ENCODE measurements at places on chromosomes 3 and 15. TPM values are rescaled to one million over a fixed set of nuclear protein-coding genes. Genes with fewer than 3 reads are reported as not detected.

GRCh38 chr15:50390554-50391264 is 33.5 kb upstream of the USP8 start:
- DNase-seq: no peak

DNA sequence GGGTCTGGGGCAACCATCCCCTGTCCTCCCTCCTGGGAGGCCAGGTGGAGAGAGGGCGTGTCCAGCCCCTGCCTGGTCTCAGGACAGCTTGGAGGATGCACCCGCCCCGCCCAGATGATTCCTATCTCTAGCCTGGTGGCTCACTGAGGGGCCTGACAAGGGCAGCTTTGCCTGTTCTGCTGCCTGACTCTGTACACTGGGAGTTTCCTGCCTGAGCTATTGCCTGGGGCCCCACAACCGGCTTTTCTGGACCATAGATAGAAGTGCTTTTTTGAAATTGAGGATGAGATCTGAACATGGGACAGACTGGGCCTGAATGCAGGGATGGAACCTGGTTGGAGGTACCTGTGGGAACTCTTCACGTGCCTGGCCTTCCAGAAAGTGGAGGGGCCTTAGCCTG is 751 bp upstream of the PLA2G4E start:
- no peak for DNase-seq

GRCh38 chr3:12954891-12955650 is 113.7 kb upstream of the RPL32 start:
- no peak for DNase-seq

GRCh38 chr15:36645106-36645505 is 65.7 kb downstream of the CDIN1 start:
- DNase-seq: no peak

DNA sequence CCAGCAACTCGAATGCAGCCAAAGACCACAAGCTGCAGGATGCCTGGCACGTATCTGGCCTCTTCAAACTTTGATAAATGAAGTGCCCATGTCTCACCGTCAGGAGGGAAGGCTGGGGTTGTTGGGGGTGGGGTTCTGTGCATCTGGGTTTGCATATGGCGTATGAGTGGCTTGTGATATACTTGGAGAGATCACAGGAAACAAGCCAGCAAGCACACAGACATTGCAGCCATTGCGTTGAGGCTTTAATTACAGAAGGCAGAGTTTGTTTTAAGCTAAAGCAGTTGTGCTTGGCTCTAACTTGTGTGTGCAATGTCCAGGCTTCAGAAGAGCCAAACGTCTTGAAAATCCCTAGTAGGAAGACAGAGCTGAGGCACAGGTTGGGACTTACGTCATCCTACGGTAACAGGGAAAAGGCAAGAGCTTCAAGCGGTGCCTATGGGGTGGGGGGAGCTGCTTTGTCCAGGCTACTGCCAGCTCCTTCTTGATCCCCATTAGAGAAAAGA is 109.2 kb downstream of the ASB7 start:
- no peak for DNase-seq

- no peak for DNase-seq
Observed at GRCh38 chr15:80292079-80292478, 40.1 kb upstream of the CTXND1 start.

DNA sequence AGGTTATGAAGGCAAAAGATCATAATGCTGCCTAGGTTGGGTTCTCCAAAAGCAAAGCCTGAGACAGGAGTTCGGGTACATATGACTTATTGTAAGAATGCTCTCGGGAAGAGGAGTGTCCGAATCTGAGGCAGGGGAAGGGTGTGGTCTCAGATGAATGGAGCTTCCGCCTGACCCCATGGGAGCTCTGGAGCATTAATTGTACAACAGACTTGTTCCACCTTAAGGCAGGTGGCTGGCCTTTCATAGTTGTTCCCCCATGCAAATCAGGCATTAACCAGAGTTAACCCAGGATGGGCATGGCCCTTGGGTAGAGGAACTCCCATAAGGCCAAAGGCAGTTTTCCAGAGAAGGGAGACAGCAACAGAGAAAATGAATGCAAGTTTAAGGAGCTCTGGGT is 170.6 kb downstream of the MYRIP start:
- no peak for DNase-seq

DNA sequence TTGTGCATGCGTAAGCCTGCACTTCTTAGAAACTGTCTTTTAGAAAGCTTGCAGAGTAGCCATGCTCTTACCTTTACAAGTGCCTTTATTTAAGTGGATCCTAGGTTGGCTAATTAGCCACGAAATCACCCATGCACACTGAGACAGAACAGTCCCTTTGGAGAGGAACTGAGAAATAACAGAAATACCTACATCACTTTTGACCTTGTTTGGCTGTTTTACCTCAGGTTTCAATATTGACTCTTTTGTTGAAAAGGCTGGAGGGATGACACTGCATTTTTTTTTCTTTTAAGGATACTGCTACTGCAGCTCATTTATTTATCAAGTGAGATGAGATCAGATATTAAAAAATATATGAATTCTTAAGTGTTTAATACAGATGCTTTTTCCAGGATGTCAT is 155.6 kb upstream of the GOLIM4 start:
- DNase-seq: no peak

DNA sequence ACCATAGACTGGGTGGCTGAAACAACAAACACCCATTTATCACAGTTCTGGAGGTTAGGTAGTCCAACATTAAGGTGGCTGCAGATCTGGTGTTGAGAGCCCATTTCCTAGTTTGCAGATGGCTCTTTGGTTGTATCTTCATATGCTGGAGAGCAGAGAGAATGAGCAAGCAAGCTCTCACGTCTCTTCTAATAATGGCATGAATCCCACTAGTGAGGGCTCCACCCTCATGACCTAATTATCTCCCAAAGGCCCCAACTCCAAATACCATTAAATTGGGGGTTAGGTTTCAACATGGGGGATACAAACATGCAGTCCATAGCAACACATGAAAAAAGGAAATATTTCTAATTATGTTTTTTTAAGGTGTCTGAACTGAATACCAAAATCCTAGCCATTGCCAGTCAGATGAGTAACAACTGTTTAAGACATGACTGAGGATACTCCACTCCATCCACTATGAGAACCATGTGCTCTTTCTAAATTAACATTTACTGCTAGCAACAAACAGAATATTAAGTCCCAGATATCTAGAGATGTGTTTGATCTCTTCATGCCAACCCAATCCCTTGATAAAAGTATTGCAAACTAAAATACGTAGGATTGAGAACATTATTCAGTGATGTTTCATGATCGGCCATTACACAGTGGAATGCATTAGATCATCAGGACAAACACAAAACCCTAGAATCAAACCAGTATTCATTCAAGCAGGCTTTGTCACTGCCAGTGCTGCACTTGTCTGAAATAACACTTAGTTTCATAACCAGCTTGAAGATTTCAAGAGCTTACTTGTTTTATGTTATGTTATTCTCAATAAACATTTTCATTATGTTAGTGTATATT is 340.3 kb downstream of the SLC9A9 start:
- no peak for DNase-seq

DNA sequence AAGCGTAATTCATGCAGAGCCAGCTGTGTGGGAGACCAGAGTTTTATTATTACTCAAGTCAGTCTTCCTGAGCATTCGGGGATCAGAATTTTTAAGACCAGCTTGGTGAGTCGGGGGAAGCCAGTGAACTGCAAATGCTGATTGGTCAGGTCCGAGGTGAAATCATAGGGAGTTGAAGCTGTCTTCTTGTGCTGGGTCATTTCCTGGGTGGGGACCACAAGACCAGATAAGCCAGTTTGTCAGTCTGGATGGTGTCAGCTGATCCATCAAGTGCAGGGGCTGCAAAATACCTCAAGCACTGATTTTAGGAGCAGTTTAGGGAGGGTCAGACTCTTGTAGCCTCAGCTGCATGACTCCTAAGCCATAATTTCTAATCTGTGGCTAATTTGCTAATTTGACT is 228.1 kb upstream of the ATP10A start:
- DNase-seq: no peak

DNA sequence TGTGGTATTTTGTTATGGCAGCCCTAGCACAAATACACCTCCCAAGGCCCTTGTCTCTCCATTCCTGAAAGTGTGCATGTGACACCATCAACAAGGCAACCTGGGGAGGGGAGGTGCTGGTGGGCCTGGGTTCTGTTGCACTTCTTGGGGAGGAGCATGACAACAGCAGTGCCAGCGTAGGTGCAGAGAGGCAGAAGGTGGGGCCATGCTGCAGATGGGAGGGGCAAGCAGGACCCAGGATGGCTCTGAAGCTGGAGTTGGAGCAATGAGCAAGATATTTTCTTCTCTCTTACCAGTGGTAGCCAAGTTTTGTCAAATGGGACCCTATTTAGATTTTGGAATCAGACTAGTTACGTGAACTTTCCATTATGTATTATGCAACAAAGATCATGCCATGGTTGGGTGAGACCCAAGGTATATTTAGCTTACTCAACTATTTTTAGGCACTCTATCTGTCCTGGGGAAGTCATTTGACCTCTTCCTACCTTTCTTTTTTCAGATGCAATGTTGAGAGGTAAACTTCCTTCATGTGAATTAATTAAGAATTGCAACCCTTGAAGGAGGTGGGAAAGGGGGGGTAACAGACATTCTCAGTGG is 3.4 kb downstream of the FYCO1 start:
- no peak for DNase-seq

DNA sequence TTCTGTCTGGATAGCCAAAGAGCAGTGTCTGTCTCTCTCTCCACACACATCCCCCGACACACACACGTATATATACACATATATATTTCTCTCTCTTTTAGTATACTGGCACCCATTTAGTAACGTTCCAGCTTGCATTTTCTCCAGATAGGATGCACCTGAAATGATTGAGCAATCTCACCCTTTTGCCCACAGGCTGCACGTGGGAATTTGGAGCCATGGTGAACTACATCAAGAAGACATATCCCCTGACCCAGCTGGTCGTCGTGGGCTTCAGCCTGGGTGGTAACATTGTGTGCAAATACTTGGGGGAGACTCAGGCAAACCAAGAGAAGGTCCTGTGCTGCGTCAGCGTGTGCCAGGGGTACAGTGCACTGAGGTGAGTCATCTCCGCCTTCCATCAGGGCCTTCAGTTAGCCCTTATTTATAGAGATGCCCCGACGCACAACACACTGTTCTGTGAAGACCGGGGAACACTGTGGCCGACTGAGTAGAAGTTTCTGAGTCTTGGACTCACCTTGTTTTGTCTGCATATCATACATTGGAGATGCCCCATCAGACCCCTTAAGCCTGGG is 45.7 kb downstream of the RLBP1 start:
- no peak for DNase-seq

- no peak for DNase-seq
Observed at GRCh38 chr3:10268930-10269329, 20.7 kb downstream of the TATDN2 start.

DNA sequence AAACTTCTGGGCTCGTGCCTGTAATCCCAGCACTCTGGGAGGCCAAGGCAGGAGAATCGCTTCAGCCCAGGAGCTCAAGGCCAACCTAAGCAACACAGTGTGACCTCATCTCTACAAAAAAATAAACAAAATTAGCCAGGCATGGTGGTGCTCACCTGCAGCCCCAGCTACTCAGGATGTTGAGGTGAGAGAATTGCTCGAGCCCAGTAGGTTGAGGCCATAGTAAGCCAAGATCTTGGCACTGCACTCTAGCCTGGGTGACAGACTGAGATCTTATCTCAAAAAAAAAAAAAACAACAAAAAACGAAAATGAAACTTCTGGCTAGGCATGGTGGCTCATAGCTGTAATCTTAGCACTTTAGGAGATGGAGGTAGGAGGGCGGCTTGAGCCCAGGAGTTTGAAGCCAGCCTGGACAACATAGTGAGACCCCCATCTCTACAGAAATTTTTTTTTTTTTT is 53.7 kb downstream of the PIK3CB start:
- no peak for DNase-seq

STARD5 gene
- 3.9 TPM for polyA plus RNA-seq

MYRIP gene
- polyA plus RNA-seq: 1.9 TPM

RTP1 gene
- polyA plus RNA-seq: not detected

DNA sequence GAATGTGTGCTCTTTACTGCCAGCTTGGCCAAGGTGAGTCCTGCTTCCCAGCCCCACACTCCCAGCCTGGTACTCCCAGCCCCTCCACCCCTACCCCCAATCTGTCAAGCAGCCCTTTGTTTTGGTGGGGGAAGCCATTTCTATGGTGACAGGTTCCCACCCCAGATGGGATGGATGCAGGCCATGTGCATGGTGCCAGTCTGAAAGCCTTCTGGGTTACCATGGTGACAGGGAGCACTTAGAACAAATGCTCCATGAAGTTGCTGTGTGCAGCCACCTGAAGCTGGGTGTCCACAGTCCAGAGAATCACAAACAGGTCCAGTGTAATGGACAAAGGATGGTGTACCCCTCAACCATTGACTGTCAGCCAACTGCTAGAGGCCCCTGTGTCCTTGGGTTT is 19.1 kb upstream of the VILL start:
- no peak for DNase-seq

DNA sequence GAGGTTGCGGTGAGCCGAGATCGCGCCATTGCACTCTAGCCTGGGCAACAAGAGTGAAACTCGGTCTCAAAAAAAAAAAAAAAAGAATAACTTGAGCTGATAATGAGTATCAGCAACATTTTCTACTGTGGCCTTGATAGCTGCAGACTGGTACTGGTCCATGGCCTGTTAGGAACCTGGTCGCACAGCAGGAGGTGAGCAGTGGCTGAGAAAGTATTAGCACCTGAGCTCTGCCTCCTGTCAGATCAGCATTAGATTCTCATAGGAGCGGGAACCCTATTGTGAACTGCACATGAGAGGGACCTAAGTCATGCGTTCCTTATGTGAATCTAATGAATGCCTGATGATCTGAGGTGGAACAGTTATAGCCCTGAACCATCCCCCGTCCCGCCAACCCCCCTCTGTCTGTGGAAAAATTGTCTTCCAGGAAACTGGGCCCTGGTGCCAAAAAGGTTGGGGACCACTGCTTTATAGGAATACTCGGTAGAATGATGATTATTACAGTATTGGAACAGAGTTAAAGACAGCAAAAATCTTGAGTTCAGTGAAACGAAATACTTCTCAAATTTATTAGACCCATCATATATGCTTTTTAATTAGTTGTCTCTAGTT is 126.0 kb downstream of the ZNF609 start:
- DNase-seq: no peak

LMOD3 gene
- polyA plus RNA-seq: 0.03 TPM

FBXO40 gene
- polyA plus RNA-seq: 0.03 TPM

DNA sequence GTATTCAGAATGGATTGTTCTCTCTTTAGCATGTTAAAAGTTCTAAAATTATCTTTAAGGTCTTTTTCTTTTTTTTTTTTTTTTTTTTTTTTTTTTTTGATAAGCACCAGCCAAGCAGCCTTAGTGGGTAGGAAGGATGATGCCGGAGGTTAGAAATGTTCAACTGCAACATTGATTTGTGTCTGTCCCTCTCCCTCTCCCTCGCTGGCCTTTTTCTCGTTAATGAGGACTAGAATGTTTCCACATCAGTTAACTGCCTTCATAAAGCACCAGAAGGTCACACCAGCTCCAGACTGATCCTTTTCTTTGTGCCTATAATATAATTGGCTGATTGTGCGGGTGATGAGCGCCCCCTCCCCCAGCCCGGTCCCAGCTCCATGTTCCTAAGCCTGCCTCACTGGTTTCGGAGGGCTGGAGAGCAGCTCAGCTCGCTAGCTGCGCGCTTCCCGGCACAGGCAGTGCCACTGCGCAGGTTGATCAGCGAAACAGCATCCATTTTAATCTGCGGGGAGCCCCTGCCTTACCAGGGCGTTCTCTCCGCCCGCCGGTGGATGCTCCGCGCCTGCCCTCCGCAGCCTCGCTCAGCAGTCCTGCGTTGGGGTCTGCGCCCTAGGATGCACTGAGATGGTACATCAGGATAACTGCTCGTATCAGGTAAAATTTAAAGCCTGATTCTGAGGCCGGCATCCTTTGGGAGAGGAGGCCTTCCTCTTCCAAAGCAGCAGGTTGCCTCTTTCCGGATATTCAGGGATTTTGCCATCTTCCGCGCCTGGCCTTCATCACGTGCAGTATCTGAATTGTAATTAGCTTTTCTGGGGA is 148.9 kb upstream of the IL12A start:
- DNase-seq: no peak

Measured in left renal cortex interstitium (tissue), 4 donors.